IPS DF 6.9 (cell line): ENCODE measurements at places on chromosomes 2 and 18.

- DNase-seq = no peak
Measured at GRCh38 chr2:174009488-174010223, 44.5 kb upstream of the SP3 start.

DNA sequence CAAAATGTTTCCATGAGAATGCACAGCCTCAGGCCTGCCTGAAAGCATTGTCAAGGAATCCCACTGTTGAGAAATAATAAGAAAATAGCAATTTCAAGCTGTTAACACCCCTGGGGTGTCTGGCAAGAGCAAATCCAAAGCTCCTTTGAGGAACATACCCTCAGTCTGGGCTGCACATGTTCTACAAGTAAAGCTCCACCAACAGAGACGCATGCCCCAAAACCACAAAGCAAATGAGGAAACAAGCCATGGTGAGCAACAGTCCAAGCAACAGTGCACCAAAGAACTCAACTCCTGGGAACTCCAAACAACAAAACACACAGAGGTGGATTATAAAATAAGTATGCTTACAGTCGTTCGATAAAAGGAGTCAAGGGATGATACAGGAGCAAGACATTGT is 40.3 kb downstream of the CYP27C1 start:
- no peak for DNase-seq

- no peak for DNase-seq
Measured at GRCh38 chr2:2181493-2181892, 149.6 kb downstream of the MYT1L start.

DNA sequence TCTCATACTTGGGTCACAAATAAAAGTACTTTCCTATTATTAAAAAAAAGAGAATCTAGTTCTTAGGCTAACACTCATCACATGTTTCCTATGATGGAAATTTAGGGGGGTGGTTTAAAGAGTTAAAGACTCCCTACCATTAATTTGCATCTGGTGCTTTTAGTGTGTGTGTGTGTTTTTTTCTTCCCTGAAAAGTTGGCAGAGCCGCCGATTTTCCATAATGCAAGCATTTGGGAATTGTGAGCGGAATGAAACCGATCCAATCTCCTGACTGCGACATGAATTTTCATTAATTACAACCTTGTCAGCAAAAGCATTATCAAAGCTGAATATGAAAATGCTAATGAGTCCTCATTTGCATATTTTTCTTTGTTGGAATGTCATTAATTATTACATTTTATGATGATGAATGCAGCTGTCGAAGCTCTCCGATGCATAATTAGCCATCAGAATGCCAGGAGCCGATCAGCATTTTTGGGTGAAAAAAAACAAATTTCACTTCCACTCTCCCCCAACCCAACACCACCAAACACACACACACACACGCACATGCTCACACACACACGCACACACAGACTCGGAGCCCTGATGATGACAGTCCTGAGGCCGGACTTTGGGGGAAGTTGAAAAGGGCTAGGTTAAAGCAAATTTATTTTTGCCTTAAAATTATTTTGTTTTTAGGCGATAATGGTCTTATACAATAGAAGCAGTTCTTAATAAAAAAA is 165.4 kb downstream of the TCF4 start:
- no peak for DNase-seq

DNA sequence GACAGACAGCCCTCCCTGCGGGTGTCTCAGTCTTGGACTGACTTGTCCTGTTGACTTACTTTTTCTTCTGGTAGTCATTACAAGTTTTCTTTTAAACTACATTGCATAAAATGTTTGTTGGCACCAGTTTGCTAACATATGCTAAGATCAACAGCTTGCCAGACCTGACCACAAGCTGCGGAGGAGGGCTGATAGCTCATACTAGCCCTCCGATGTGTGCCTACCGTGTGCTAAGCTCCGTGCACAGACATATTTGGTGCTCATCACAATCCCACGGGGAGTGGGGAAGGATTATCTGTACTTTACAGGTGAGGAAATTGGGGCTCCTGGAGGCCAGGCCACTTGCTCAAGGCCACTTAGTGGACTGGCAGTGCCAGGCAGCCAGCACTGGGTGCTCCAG is 72.8 kb upstream of the YPEL5 start:
- DNase-seq = no peak

- DNase-seq = no peak
Measured at GRCh38 chr2:184425083-184425482, 173.2 kb upstream of the ZNF804A start.

DNA sequence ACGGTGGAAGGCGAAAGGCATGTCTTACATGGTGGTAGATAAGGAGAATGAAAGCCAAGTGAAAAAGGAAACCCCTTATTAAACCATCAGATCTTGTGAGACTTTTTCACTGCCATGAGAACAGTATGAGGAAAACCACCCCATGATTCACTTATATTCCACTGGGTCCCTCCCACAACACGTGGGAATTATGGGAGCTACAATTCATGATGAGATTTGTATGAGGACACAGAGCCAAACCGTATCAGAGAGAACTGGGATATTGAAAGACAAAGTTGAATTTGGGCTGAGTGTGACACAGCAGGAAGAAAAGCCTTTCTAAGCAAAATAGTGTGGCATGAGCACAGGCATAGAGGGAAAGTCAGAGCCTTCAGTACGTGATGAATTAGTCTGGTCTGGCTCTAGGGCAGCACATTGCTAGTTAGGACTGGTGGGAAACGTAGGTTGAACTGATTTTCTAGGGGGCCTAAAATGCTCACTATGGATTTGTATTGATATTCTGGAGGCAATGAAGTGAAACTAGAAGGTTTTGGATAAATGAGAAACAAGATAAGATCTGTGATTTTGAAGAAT is 84.8 kb upstream of the RND3 start:
- no peak for DNase-seq

GRCh38 chr2:238024986-238025385 is 35.8 kb upstream of the SCLY start:
- no peak for DNase-seq

DNA sequence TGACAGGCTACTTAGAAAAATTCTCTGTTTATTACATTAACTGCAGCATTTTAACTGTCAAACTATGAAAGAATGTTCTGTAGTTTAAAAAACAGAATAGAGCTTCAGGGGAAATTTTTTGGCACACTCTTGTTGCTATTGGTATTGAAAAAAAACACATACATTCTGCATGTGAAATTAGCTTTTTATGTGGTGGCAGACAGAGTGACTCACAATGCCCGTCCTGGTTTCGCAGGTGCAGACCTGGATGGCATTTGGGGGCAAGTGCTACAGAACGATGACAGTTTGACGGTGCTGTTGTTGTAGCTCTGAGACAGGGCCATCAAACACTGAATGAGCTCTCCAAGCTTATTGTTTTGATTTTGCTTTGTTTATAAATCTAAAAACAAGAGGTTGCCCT is 105.0 kb upstream of the MAP3K20 start:
- DNase-seq = no peak

GRCh38 chr18:62741118-62741566 is 25.8 kb downstream of the PHLPP1 start:
- no peak for DNase-seq

- no peak for DNase-seq
Measured at GRCh38 chr2:233980955-233981561, 63.9 kb downstream of the TRPM8 start.
